ENCODE measurements at places on chromosomes 11 and 22.

DNA sequence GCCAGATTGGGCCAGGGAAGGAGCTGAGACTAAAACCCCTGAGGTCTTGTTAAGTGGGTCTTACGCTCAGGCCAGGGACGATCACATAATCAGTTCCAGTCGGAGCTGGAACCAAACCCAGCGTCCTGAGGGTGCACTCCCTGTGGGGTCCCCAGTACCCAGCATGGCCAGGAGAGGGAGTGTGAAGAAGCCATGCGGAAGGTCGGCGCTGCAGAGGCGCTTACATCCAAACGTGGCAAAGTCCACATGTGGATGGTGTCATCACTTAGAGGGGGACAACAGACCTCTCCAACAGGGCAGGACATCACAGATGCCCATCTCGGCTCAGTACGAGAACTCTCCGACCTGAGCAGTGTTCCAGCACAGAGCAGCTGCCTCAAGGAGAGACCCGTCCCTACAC is 8.3 kb downstream of the ATP5MGL start:
- no peak for DNase-seq

DNA sequence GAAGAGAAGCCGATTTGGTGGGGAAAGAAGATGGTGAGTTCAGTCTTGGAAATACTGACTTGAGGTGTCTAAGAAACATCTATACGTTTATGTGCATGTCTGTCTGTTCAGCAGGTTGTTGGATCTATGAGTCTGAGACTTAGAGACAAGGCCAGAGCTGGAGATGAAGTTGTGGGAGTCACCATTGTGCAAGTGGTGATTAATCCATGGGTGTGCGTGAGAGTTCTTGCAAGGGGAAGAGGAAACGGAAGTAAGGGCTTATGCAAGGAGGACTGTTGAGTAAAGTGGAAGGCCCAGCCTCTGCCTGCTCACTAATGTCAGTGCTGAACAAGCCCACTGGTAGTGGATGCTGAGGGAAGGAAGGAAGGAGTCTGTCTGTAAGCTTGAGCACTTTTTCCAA is 9.7 kb downstream of the TMEM45B start:
- DNase-seq: no peak

GRCh38 chr22:31350410-31350863 is 4.3 kb upstream of the PATZ1 start:
- no peak for DNase-seq

DNA sequence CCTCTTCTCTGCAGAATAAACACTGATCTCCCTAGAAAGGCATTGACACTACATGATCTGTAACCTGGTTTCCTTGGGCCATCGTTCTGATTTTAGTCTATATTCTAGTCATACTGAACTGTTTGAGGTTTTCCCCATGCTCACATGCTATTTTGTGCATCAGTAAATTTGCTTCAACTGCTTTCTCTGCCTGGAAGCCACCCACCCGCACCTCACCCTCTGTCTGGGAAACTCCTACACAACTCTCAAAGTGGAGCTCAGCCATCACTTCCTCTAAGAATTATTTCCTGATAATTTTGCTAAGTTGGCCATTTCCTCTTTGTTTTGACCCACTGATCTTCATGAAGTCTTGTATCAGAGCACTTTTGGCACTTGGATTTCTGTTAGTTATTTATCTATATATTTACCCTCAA is 36.1 kb downstream of the MMP20 start:
- no peak for DNase-seq

DNA sequence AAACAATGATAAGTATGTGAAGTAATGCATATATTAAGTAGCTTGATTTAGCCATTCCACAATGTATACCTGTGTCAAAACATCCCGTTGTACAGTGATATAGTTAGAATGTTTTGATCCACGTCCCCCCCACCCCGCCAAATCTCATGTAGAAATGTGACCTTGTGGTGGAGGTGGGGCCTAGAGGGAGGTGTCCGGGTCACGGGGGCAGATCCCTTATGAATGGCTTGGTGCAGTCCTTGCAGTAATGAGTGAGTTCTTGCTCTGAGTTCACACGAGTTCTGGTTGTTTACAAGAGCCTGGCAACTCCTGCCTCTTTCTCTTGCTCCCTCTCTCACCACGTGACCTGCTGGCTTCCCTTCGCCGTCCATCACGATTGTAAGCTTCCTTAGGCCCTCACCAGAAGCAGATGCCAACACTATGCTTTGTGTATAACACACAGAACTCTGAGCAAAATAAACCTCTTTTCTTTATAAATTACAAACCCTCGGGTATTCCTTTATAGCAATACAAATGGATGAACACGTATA is 41.6 kb downstream of the FANCF start:
- DNase-seq: no peak

DNA sequence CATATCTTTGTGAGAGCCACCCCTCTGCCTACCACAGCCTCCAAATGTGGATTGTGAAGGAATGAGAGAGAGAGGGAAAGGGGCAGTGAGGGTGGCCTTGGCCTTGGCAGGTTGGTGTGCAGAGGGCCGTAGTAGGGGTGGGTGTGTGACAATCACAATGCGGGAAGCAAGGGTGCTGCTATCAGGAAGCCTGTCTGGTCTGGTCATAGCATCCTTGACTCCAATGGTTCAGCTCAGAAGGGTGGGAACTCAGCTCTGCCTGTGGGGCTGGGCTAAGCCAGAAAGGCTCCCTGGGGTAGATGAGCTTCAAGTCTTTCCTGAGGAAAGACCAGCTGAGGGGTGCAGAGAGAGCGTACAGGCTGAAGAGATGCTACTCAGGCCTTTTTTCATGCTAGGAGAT is 72.7 kb downstream of the RRM1 start:
- no peak for DNase-seq
